ENCODE measurements at places on chromosomes 12 and 14.

DNA sequence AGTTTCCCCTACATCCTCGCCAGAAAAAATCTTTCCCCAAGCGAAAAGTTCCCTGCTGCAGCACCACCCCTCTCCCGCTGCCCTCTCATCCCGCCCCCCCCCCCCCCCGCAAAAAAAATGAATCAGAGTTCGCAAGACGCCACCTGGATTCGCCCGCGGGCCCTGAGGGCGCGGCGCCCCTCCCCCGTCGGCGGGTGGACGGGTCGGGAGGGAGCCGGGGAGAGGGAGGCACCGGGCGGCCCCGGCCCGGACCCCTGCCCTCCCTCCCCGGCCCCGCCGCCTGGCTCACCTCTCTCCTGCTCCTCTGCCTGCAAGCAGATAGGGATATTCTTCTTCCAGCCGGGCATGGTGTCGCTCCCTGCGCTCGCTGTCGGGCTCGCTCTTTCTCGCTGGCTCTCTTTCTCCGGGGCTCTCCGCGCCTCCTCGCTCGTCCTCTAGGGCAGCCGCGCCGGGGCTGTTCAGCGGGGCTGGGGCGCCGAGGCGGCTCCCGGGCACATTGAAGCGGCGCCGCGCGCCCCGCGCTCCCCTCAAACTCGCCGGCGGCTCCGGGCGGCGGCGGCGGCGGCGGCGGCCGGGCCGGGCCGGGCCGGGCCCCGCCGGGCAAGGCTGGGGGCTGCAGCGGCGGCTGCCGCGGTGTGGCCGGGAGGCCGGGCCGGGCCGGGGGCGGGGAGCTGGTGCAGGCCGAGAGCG lies 200.3 kb upstream of the CAND1 start:
- DNase-seq = peak; percentile 36

DNA sequence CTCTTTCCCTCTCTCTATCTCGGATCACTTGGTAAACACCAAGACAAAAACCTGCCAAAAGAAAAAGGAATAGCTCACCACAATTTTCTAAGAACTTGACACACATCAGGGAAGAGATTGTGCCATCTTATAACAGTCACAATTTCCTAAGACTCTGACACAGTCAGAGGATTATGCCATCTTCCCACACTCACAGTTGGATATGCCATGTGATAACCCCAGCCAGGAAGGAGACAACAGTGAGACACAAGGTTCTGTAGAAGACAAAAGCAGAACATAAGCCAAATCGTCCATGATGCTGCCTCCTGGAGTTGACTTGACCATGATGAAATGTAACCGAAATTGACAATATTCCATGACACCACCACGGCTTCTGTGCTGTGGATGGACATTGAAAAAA lies 2.8 kb upstream of the CLEC9A start:
- peak; percentile 49 for DNase-seq

- DNase-seq = no peak
These were observed 5.3 kb upstream of the DICER1 start for GRCh38 chr14:95162641-95163040.

- DNase-seq = peak; percentile 80
These were observed 179.4 kb upstream of the ARHGAP5 start for GRCh38 chr14:31897581-31898186.

DNA sequence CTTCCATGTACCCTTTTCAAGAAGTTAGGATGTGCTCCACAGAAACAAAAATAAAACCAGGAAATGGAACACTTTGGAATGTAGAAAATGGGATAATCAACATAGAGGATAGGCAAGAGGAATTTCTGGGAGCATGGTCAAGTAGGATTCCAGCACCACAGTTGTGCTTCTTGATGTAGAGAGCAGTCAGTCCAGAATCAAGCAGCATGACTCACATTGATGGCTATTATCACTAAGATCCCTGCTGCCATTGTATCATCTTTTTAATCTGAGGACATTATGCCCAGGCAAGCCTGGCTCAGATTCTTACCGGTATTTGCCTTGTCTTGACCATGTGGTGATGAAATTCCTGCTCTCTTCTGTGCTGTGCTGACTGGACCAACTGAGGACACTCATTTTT lies 5.7 kb downstream of the ETFRF1 start:
- DNase-seq = peak; percentile 37

DNA sequence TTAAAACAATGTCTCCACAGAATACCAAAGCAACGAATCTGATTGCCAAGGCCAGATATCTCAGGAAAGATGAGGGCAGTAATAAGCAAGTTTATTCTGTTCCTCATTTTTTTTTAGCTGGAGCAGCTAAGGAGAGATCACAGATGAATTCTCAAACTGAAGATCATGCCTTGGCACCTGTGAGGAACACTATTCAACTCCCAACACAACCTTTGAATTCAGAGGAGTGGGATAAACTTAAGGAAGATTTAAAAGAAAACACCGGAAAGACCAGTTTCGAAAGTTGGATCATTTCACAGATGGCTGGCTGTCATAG lies 994 bp downstream of the PRORP start:
- no peak for DNase-seq

DNA sequence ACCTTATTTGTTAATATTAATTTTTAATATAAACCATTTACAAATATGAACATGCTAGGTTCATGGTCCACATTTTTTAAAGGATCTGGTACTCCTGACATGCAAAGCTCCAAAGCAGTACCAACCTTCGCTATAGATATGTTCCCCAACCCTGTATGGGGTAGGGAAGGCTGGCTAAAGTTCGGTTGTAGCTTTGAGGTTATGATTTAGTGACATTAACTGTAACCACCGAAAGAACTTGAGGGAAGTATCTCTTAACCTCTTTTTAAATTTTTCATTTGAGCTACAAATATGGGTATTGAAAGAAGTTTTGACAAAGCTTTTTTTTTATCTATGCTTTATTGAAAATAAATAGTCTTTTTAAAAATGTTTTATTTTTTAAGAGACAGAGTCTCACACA lies 115.5 kb downstream of the DYRK2 start:
- no peak for DNase-seq

DNA sequence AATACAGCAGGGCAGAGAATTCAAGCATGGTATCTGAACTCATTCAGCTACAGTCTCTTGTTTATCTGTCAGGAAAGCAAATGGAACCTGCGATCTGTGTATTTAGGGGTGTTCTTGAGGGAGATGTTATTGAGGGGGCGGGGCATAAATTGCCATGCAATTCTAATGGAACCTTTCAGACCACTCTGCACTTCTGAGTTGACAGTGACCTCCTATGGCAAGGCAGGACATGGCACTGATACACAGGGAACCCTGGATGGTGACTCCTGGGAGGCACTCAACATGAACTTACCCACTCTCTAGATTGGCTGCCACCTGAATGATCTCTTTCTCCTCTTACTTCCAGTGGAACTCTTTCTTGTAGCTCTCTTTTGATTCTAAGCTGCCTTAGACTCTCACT lies 787.3 kb downstream of the VRK1 start:
- no peak for DNase-seq

GRCh38 chr12:47636908-47637780 lies 68.7 kb downstream of the RPAP3 start:
- DNase-seq = peak; percentile 45

- DNase-seq = no peak
These were observed 62.1 kb downstream of the ZNF641 start for GRCh38 chr12:48288387-48289268.

- DNase-seq = peak; percentile 67
These were observed 94.8 kb downstream of the LRP6 start for GRCh38 chr12:12171991-12172511.

DNA sequence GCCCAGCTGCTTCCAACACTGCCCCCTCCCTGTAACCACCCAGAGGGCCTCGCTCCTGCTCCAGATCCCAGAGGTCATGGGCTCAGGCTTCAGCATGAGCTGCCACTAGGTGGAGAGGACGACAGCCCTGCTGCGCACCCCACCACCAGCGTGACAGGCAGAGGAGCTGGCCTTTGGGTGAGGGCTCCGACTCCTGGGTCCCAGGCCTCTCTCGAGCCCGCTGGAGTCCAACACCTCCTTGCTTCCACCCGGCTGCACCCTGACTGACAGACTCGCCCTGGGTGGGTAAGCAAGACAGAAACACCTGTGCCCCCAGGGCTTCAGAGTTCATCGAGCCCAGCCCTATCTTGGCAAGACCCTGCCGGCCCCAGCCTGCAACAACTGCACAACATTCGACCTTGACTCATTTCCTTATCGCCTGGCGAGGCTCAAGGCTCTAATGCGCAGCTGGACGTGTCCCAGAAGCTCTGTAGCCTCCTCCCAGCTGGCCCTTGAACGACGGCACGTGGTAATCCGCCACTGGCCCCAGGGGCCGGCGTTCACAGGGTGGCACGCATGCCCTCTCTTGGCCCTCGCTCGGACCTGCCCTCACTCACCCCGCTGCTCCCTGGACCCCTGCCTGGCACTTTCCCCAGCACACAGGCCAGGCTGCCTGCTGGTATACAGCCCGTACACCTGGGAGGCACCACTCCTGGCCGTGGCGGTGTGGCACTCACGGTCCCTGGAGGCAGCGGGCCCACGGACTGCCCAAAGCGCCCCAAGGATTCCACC lies 28.0 kb downstream of the VPS37B start:
- no peak for DNase-seq

- peak; percentile 55 for DNase-seq
These were observed 4.5 kb downstream of the TBX3 start for GRCh38 chr12:114679452-114679875.

- no peak for DNase-seq
These were observed 51.8 kb downstream of the FOXN3 start for GRCh38 chr14:89365061-89365801.

- no peak for DNase-seq
These were observed 48.9 kb downstream of the C14orf132 start for GRCh38 chr14:96088074-96088473.

DNA sequence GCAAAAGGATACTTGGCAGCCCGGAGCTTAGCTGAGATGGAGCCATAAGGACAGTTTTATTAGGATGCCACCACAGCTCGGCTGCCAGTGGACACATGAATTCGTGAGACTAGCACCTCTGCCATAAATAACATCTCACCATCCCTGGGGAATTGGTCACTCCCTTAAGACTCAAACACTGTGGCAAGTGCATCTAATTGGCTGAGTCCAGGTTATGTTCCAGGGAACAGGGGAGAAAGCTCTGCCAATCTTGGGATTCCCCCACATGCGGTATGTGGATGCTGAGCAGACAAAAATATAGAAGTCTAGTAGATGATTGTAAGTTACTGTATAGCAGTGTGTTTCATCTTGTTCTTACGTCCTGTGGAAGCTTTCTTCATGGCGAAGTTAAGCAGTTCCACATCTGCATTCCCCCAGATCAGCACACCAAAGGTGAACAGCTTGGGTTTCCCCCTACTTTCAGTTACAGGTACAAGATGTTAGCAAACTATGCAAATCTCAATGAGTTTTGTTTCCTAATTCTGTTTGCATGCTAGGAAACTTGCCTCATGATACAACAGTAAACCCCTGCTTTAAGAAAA lies 131.1 kb downstream of the ETV6 start:
- DNase-seq = no peak

Measured in choroid plexus epithelial cell (primary cell).